Activated CD4-positive, alpha-beta T cell treated with anti-CD3 and anti-CD28 coated beads, Interleukin-2, amount 50 U/mL, for 48 hours (primary cell): ENCODE measurements at places on chromosomes 6 and 20.

- no peak for DNase-seq
Observed at GRCh38 chr20:20427227-20427864, 59.4 kb downstream of the INSM1 start.

GRCh38 chr6:111685058-111685457 lies 79.4 kb upstream of the TRAF3IP2 start:
- no peak for DNase-seq

DNA sequence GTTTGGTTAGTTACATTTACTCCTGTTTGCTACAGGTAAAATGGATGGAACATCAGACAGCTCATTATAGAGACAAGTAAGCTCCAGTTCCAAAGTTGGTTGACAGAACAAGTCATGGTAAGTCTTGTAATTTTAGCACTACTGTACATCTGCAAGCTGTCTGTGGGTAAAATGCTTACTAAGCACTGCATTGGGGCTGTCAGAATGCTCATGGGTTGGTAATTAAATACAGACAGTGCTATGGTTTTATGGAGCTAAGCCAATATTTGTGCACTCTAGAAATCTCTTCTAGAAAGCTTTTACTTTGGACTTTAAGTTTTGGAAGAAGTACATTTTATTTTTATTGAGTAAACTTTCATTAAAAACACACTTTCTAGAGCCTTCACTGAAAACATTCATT lies 419.2 kb upstream of the MMS22L start:
- no peak for DNase-seq

- no peak for DNase-seq
Observed at GRCh38 chr6:46899659-46900058, 22.1 kb downstream of the ADGRF5 start.

GRCh38 chr6:15674690-15675386 lies 12.0 kb upstream of the DTNBP1 start:
- no peak for DNase-seq
